ENCODE measurements at places on chromosomes 1 and 21.

- DNase-seq, result no peak
Measured at GRCh38 chr1:172146141-172146850, 274.2 kb upstream of the C1orf105 start.

- DNase-seq, result no peak
Measured at GRCh38 chr1:207884266-207885029, 26.5 kb downstream of the CD34 start.

DNA sequence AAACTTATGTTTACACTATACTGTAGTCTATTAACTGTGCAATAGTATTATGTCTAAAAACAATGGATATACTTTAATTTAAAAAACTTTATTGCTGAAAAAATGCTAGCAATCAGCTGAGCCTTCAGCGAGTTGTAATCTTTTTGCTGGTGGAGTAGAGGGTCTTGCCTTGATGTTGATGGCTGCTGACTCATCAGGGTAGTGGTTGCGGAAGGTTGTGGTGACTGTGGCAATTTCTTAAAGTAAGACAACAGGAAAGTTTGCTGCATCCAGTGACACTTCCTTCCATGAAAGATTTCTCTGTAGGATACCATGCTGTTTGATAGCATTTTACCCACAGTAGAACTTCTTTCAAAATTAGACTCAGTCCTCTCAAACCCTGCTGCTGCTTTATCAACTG, 234.7 kb upstream of the CSF3R start:
- no peak for DNase-seq

DNA sequence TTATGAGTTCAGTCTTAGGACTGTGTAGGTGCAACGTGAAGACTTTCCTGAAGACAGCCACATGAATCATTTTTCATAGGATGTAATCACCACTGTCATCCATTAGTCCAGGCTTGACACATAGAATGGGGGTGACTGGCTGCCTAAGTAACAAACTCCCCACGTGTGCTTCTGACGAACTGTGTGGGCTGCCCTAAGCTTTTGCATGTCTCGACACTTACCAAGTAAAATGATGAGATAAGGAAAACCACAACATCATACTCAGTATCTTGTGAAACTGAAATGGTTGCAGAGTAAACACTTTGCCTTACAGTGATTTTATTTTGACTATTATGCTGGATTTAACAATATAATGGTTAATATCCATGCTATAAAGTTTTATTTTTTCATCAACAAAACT, 19.5 kb downstream of the ERG start:
- DNase-seq, result no peak

GRCh38 chr1:56573311-56573710, 6.1 kb downstream of the PLPP3 start:
- DNase-seq, result no peak

GRCh38 chr1:167221126-167221737, 546 bp downstream of the POU2F1 start:
- DNase-seq, result no peak

- DNase-seq, result no peak
Measured at GRCh38 chr21:25420831-25421230, 186.4 kb downstream of the MRPL39 start.
